ENCODE measurements at places on chromosomes 3 and 15.
A peak's percentile ranks its signal among the peaks of the same experiment; 100 is the strongest.

DNA sequence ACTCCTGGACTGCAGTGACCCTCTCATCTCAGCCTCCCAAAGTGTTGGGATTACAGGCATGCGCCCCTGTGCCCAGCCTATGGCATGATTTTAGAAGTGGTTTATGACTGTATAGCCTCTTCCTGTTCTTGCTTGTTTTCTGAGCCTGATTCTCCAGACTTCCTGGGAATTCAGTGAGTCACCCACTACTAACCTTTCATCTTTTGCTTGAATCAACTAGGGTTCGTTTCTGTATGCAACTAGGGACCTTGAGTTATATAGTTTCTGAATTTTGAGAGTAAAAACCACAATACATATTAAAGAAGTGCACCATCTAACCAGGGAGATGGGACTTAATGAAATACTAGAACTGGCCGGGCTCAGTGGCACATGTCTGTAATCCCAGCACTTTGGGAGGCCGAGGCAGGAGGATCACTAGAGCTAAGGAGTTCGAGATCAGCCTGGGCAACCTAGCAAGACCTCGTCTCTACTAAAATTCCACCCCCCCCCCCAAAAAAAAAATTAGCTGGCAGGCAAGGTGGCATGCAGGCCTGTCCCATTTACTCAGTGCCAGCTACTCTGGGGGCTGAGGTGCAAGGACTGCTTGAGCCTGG lies 76.0 kb downstream of the ZNF609 start:
- DNase-seq = peak; percentile 76

GRCh38 chr3:147653367-147653923 lies 244.3 kb downstream of the ZIC1 start:
- DNase-seq = no peak

DNA sequence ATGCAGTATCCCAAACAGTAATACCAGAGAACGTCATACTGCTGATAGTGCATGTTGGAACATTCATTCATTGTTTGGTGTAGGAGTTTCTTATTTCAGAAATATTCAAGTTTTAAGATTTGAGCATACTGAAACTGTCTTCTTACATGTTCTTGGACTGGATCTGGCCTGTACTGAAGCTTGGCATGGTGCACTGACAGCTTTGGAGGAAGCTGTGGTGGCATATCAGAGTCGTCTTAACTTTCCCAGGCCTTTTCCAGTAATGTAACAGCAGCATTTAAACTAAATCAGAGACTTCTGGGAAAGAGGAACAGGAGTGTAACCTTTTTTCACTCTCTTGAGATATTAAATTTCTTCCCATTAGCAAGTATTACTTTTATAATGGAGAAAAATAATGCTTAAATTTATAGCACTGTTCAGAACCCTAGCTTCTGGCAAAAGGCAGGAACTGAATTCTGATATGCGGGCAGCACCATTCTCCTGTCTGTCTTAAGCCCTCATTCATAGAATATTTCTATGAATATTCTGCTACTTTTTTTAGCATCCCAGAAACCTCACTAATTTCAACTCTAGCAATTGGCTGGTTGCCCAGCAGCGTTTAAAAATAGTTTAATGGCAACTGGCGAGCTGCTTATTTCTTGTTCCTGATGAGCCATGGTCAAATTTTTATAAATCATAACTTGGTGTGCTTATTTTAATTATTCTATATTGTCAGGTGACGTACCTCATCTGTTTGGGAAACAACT lies 31.1 kb downstream of the DNAJC13 start:
- peak; percentile 16 for DNase-seq

- DNase-seq = peak; percentile 77
These were observed 161.1 kb upstream of the TBL1XR1 start for GRCh38 chr3:177358091-177358976.

DNA sequence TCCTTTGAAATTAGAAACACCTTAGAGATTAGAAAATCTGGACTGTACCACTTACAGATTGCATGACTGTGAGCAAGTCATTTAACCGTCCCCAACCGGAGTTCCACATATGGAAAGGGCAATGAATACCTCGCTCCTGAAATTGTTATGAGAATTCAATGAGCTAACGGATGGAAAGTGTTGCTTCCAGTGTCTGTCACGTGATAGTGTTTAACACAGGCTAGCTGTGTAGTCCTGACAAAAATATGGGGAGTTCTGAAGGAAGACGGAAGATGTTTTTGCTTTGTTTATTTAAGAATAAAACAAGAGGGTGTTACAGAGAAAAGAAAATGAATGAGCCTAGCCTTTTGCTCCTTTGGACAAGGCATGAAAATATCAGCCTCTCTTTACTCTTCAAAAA lies 150.7 kb upstream of the SEMA6D start:
- no peak for DNase-seq

GRCh38 chr3:129505341-129505740 lies 23.1 kb upstream of the RHO start:
- DNase-seq = no peak

DNA sequence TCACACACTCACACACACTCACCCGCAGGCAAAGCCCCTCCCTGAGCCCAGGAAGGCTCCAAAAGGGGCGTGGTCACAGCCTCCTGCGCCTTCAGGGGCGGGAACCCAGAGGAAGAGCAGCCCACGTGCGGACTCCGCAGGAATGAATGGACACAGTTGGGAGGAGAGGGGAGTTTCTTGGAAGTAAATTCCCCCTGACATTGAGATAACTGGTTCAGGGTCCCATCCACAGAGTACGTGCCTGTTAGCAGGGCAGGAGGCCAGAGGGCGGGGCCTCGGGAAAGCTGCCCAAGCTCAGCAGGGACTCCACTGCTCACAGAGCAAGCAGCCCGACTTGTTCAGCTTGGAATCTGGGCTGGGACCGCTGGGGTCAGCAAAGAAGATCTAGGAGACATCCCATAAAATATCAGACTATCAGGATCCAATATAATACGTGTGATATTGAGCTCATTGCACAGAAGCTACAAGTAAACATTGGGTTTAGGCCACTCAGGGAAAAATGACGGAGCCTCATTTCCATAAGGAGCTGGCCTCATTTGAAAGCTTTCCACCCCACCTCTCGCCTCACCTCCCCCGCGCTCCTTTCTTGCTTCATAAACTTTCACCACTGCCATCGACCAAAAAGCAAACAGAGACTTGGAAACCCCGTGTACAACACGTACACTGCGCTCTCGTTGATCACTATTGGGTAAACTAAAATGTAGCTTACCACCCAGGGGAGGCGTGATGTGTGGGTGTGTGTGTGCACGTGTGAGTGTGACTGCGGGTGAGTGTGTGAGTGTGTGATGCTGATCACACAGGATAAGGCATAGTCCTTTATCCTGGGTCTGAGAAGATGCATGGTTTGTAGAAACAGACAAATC lies 36.0 kb downstream of the TM2D3 start:
- DNase-seq = peak; percentile 47

DNA sequence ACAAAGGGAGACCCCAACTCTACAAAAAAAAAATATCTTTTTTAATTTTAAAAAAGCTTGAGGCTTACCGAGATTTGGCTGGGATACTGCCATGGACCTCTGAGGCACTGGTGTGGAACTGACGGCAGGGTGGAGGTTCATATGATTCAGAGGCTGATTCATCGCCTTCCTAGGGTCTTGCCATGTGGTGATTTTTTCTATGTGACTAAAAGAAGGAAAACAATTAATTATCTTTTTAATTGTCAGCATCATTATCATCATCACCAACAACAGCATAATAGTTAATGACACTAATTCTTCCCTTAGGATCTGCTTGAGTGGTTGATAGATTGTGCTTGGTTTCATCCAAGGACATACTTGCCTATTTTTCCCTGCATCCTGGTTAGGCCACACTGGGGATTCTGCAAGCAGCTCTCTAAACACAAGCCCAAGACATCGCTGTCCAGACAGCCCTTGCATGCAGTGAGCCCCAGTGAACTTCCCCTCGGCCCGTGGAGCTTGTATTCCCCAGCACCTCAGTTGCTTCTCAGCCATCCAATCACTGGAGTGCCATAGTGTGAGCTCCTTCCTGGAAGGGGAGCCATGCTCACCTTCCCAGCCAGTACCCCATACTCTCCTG lies 84.9 kb downstream of the WWTR1 start:
- peak; percentile 77 for DNase-seq
